ENCODE measurements at places on chromosomes 2 and 18. TPM values are rescaled to one million over a fixed set of nuclear protein-coding genes. Genes with fewer than 3 reads are reported as not detected.

The RAB27B gene
- 10.4 TPM for total RNA-seq

The FHOD3 gene
- 2.8 TPM for total RNA-seq

The LIMS3 gene
- total RNA-seq: not detected

The C2orf42 gene
- 8.3 TPM for total RNA-seq

The KCNG3 gene
- 0.74 TPM for total RNA-seq

The ACAA2 gene
- total RNA-seq: 59.7 TPM

The NT5DC4 gene
- not detected for total RNA-seq

The KCNIP3 gene
- total RNA-seq: 2.4 TPM

The CHST9 gene
- total RNA-seq: 0.02 TPM

The GPR55 gene
- total RNA-seq: not detected

The FAM117B gene
- 1.9 TPM for total RNA-seq

The MERTK gene
- total RNA-seq: 1.8 TPM

The SGPP2 gene
- 0.29 TPM for total RNA-seq

The UPP2 gene
- total RNA-seq: not detected

The C2orf15 gene
- total RNA-seq: 0.73 TPM

The MYL1 gene
- total RNA-seq: not detected

The DCC gene
- not detected for total RNA-seq

The STEAP3 gene
- total RNA-seq: 39.7 TPM

The WDCP gene
- 11.8 TPM for total RNA-seq

The TSHZ1 gene
- 5.9 TPM for total RNA-seq

The CFAP65 gene
- 0.15 TPM for total RNA-seq

The EGR4 gene
- 0.31 TPM for total RNA-seq

The KCNG2 gene
- not detected for total RNA-seq

The APOB gene
- total RNA-seq: not detected

The BOLL gene
- not detected for total RNA-seq

The ANKRD30BL gene
- total RNA-seq: not detected

The TMEM169 gene
- total RNA-seq: 0.18 TPM

The SPRED2 gene
- total RNA-seq: 31.5 TPM

The HOXD3 gene
- 0.20 TPM for total RNA-seq

The IL36G gene
- not detected for total RNA-seq

The WBP1 gene
- total RNA-seq: 91.2 TPM

The AMER3 gene
- not detected for total RNA-seq

The ZSWIM2 gene
- total RNA-seq: not detected

The OXER1 gene
- not detected for total RNA-seq

Data from A549 treated with CORT108297 at 1 μM for 4 hours (cell line).